ENCODE measurements at places on chromosomes 2 and 18.

GRCh38 chr2:197677483-197677882 lies 2.1 kb upstream of the RFTN2 start:
- DNase-seq, result no peak

DNA sequence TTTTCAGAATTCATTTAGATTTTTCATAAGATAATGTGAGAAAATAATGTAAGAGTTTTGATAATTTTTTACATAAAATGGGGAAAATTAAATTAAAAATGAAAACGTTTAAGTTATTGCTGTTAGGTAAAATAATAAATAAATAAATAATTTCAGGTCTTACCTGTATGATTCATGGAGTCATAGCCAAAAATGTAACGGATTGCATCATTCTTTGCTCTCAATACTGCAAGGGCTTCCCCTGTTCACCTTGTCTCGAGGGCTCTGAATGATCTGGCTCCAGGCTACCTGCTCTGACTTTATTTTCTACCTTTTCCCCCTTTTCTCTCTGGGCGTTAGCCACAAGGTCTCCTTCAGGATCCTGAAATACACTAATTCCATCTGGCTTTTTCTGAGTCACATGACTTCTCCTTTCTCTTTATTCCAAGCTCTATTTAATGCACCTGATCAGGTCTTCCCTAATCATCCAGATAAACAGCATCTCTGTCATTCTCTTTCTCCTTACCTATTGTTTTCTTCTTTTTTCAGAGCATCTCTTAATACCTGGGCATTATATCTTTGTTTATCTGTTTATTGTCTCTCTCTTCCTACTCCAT lies 30.0 kb upstream of the CFAP36 start:
- DNase-seq, result no peak

DNA sequence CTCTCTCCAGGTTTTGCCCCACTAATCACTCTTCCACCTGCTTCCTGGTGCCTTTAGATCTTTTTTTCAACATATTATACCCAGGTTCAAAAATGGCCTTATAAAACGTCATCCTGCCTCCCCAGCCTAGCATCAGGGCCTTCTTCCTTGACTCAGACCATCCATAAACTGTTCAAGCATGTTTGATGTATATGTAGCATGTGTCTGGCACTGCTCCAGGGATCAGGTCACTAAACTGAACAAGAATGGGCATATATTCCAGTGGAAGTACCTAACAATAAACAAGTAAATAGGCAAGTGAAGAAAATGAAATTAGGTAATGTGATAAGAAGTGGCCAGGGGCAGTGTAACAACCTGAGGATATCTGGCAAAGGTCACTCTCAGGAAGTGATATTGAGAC lies 141.2 kb downstream of the TRIB2 start:
- no peak for DNase-seq

DNA sequence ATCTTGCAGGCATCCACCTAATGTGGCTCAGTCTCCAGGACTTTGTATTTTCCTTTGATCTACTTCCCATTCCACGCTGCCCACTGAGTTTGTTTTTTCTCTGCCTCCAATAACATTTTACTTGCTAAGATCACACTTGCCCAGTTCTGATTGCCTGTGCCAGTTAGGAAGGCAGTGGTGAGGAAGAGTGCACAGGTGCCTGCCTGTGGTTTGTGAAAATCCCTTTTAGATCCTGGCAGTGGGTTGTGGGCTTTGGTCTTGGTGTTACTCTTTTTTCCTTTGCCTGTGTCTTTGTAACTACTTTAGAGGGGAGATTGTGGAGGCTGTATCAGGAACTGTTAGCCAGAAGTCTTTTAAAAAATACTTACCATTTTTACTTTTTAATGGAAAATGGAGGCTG lies 36.9 kb upstream of the KCNG2 start:
- DNase-seq, result no peak

- no peak for DNase-seq
Measured at GRCh38 chr2:205051417-205051816, 506.1 kb downstream of the PARD3B start.

GRCh38 chr2:223613017-223613950 lies 11.1 kb upstream of the SCG2 start:
- DNase-seq, result no peak

DNA sequence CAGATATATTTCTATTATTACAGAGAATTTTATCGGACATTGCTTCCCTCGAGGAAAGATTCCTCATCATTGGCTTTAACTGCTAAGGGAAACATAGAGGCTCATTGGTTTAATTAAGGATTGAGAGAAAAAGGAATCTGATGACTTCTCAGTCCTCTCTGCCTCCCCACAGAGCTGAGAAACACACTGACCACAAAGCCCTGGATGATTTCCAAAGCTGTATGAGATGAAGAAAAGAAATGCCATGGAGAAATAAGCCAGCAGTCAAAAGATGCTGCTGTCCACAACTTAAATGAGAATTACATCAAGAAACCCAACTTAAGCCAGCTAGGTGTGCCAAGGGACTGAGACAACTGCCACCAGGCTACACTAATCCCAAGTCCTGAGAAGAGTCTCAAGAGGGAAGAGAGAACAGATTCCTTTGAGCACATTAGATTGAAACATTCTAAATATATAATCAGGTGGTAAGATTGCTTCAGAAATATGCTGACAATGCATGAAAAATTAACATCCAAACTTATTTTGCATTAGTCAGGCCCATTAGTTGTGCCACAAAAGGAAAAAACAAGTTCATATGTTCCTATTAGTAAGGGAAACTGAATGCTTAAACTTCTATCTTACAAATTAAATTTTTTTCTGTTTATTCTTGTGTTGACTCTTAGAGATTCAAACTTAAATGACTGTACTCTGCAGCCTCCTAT lies 308.1 kb upstream of the CYRIA start:
- no peak for DNase-seq

- DNase-seq, result no peak
Measured at GRCh38 chr18:50051288-50051687, 143.7 kb downstream of the MYO5B start.

- DNase-seq, result no peak
Measured at GRCh38 chr2:134335601-134336000, 81.7 kb downstream of the MGAT5 start.

GRCh38 chr2:44155666-44156446 lies 12.8 kb upstream of the PPM1B start:
- DNase-seq, result no peak

GRCh38 chr18:8858888-8859511 lies 153.6 kb downstream of the MTCL1 start:
- DNase-seq, result no peak

- DNase-seq, result no peak
Measured at GRCh38 chr2:24915796-24916195, 4.2 kb downstream of the ADCY3 start.

DNA sequence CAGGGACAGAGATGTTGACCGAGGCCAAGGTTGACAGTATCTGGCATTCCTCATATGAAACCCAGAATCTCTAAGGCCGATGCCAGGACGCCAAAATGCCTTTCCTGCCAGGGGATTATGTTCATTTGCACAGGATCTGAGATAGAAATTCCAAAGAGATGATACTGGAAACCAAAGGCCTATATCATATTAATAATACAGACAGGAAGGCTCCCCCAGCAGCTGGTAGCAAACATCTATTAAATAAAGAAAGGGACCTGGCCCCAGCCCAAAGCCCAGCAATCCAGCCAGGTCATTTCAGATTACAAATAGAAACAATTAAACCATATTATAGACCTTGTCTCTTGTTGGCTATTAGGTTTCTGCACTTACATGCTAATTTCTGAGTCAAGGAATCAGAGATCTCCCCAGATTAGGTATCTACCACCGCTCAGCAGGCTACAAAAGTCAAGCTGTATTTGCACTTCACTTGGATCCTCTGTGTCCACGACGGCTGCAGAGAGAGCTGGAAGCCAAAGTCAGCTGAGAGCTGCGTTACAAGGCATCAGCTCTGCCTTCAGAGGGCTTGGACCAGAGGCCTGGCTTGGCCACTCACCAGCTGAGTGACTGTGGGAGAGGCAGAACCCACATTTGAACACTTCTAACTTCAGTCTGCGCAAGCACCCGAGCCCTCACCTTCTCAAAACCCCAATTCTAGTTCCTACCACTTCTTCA lies 269.3 kb upstream of the SIX2 start:
- no peak for DNase-seq

GRCh38 chr2:77519888-77520506 lies 2.2 kb downstream of the LRRTM4 start:
- DNase-seq, result no peak

DNA sequence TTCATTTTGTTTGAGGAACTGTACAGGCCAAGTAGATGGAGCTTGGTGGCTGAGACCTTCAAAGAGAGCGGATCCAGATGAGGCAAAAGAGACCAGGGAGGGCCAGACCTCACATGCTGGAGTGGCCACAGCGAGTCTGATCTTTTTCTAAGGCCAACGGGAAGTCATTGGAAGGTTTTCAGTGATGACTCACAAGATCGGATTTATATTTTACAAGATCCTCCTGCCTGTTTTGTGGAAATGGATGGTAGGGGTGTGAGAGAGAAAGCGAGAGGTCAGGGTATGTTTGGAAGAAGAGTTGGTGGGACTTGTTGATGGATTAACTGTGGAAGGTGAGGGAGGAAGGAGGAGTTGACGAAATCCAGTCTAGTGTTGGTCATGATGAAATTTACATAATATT lies 44.6 kb upstream of the TUBA3D start:
- no peak for DNase-seq

DNA sequence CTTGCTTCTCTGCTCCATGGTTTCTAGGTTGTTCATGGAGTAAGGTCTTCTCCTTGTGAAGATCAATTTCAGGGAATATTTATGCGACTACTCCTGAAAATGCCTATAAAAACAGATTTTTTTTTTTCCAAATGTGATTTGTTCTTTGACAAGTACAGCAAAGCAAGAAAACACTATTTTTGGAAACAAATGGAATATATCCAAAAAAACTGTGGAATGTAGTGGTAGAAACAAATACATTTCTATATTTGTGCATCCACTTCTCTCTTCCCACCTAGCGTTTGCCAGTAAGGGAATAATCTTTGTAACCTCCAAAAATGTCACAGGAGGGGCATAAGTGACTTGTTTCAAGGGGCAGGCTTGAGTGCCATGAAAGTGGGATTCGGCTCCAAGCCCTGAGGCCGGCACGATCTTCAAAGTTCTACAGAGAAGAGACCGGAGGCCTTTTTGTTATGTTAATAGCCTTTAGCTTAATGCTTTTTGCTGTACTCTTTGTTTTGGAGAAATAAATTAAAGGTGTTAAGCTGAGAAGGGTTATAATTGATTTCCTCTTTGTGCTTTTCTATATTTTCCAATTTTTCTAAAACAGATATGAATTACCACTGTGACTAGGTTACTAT lies 200.6 kb downstream of the NRP2 start:
- DNase-seq, result no peak

DNA sequence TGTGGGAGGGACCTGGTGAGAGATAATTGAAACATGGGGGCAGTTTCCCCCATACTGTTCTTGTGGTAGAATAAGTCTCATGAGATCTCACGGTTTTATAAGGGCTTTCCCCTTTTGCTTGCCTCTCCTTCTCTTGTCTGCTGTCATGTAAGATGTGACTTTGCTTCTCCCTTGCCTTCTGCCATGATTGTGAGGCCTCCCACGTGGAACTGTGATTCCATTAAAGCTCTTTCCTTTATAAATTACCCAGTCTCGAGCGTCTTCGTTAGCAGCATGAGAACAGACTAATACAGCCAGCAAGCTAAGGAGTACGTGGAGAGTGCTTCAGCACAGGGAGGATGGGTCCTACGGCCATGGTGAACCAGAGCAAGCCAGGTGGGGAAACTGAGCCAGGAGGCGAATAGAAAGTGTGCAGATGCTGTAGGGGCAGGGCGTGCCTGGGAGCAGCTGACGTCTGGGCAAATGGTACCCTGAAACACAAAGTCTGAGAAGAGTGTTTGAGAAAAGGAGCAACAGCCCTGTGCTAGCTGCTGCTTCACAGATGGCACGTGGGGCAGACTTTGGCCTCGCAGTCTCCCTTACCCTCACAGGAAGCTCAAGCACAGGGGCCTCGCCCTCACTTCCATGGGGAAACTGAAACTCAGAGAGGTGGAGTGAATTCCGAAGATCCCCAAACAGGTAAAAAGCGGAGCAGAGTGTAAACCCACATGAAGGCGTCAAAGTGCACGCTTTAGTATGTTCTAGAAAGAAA lies 64.2 kb downstream of the MYT1L start:
- no peak for DNase-seq

- no peak for DNase-seq
Measured at GRCh38 chr2:231364961-231365810, 30.3 kb upstream of the B3GNT7 start.

DNA sequence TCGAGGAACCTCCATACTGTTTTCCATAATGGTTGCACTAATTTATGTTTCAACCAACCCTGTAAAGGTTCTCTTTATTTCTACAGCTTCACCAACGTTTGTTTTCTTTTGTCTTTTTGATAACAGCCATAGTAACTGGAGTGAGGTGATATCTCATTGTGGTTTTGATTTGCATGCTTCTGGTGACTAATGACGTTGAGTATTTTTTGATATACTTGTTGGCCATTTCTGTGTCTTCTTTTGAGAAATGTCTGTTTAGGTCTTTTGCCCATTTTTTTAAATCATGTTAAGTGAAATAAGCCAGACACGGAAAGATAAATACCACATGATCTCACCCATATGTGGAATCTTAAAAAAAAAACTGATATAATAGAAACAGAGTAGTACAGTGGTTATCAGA lies 74.8 kb upstream of the SMIM21 start:
- DNase-seq, result no peak

DNA sequence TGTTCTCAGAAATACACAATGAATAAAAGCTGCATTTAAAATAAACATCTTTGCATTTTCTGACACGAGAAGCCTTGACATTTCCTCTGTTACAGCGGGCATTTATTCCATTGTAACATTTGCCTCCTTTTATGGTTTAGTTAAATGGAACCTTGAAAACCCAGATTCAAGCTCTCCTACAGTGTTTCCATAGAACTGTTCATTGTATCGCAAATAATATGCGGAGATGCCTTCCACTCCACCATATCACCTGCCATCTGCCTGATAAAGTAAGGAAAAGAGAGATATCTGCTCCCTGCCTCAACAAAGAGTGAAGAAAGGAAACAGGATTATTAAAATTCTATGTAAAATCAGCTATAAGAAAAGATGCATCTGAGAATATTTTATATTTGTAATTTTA lies 69.8 kb downstream of the CDH19 start:
- DNase-seq, result no peak
